ENCODE measurements at places on chromosomes 11 and 22.
A peak's percentile ranks its signal among the peaks of the same experiment; 100 is the strongest.

GRCh38 chr22:49271831-49272230, 555.8 kb downstream of the BRD1 start:
- no peak for DNase-seq

GRCh38 chr22:32685512-32685911, 116.0 kb upstream of the TIMP3 start:
- no peak for DNase-seq

DNA sequence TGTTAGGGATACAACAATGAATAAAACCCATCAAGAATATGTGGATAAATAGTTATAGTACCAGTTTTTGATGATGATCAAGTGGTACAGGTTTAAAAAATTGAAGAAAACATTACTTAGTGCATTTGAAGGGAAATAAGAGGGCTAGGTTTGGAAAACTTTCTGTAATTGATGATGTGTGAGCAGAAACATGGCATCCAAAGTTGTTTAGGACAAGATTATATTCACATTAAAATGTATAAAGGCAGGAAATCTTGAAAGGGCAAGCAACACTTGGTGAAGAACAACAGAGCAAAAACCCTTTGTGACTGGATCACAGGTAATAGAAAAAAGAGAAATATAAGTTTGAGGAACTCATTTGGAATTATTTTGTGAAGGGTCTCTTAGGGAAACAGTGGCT, 572.3 kb upstream of the RAG2 start:
- DNase-seq, result no peak

DNA sequence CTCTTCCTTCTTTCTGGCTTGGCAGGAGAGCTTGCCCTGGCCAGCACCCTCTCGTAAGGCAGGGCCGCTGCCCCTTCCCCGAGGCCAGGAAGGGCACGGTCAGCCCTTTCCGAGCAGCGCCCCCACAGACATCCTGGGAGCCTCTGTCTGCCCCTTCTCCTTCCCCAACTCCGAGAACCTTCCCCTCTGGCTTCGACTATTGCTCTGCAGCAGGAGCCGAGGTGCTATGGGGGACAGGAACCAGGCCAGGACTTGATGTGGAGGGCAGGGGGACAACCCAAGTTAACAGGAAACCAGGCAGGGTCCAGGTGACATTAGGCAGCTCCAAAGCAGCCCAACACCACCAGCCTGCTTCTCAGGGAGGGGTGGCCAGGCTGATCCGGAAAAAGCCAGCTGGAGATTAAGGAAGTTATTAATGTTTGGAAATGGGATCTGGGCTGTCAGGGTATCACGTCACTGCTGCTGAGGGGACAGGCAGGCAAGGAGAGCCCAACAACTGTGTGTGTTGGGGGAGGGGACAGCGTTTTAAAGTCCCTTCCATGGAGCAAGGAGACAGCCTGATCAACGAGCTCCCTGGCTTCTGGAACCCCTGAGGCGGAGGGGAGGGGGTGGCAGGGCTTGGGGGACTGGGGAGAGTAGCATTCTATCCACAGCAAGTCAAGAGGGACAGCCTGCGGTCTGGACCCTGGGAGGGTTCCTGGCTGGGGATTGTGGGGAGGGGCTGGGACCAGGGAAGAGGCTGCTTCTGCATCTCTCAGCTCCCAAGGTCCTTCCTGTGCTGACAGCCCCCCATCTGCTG, 27.3 kb downstream of the SYT7 start:
- DNase-seq, result no peak

GRCh38 chr11:120310870-120311269, 14.2 kb upstream of the TLCD5 start:
- no peak for DNase-seq

GRCh38 chr11:17774232-17775034, 39.9 kb downstream of the KCNC1 start:
- DNase-seq, result no peak

DNA sequence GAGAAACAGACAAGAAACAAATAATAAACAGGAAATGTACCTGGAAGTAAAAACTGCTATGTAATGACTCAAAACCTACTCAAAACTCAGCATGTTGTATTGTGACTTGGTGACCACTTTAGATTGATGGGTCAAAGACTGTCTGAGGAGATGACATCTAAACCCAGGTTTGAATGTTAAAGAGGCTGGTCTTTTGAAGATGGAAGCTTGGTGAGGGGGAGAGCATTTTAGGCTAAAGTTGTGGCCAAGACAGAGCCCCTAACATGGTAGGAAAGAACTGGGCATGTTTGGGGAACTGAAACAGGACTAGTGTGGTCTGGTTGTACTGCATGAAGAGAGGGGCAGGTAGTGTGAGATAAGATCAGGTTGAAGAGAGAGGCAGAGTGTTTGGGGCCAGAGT, 85.3 kb upstream of the MYO18B start:
- no peak for DNase-seq

DNA sequence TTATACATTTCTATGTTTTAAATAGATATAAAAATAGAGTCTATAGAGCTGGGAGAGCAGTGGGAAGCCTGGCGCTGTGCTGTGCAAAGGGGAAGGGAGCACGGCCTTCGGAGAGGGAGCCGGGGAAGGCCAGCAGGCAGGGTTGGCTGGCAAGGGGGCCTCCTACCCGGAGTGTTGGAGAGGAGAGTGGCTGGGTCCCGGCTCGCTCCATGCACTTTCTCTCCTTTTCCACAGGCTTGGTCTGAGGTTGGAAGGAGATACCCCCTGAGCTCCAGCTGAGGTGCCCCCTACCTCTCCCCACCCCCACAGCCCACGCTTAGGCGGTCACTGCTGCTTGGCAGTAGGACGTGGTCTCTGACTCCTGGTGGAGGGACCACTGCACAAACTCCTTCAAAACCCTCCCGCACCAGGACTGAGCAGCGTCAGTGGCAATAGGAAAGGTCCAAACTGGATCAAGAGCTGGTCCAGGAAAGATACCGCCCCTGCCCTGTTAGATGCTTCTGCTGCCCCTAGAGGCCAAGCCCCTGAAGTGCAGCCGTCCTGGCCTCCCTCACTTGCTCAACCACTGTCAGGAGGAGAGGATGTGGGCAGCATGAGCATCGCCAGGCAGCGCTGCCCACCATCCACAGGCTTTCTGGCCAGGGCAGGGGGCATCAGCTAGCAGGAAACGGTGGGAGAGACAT, 52.9 kb downstream of the SYT13 start:
- peak; percentile 44 for DNase-seq

GRCh38 chr11:120108785-120109168, 29.1 kb downstream of the TRIM29 start:
- DNase-seq, result no peak
